ENCODE measurements at places on chromosomes 4 and X. TPM values are rescaled to one million over a fixed set of nuclear protein-coding genes. Genes with fewer than 3 reads are reported as not detected.

- no peaks in the 10 kb centered on the region for H3K36me3 ChIP-seq
- H3K4me3 ChIP-seq, result no peak overlapping the region
- no peaks in the 10 kb centered on the region for H3K4me1 ChIP-seq
Measured at GRCh38 chr4:186887291-186887700, 163.6 kb upstream of the FAT1 start.

GRCh38 chr4:89193843-89194242 is 82.5 kb downstream of the TIGD2 start:
- no peaks in the 10 kb centered on the region for H3K27me3 ChIP-seq
- H3K36me3 ChIP-seq, result no peaks in the 10 kb centered on the region
- H3K27ac ChIP-seq, result no peak overlapping the region
- DNase-seq, result no peak

GRCh38 chr4:4492161-4492847 is 49.5 kb downstream of the STX18 start:
- H3K4me3 ChIP-seq, result peak overlapping the region; percentile 31
- no peaks in the 10 kb centered on the region for H3K36me3 ChIP-seq
- no peaks in the 10 kb centered on the region for H3K27me3 ChIP-seq
- peak; percentile 34 for DNase-seq
- H3K27ac ChIP-seq, result peak overlapping the region; percentile 88

DNA sequence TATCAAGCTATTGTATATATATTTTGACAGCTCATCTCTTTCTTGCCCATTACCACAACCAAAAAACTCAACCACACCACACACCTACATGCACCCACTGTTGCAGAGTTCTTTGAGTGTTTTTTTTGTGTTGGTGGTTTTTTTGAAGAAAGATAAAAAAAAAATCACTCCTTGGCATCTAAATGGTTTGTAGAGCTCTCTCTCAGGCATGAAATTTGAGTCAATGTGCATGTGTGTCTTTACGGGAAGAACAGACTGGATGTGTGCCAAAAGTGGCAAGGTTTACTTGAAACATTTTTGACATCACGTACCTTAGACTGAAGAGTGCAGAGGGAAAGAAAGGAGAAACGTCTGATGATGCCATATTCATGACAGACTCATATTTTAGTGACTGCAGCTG is 154.2 kb downstream of the FHIP1A start:
- H3K4me3 ChIP-seq, result no peak overlapping the region
- H3K4me1 ChIP-seq, result peaks cover 9% of the 10 kb centered on the region
- H3K36me3 ChIP-seq, result no peaks in the 10 kb centered on the region
- no peak for DNase-seq
- H3K27me3 ChIP-seq, result no peaks in the 10 kb centered on the region

DNA sequence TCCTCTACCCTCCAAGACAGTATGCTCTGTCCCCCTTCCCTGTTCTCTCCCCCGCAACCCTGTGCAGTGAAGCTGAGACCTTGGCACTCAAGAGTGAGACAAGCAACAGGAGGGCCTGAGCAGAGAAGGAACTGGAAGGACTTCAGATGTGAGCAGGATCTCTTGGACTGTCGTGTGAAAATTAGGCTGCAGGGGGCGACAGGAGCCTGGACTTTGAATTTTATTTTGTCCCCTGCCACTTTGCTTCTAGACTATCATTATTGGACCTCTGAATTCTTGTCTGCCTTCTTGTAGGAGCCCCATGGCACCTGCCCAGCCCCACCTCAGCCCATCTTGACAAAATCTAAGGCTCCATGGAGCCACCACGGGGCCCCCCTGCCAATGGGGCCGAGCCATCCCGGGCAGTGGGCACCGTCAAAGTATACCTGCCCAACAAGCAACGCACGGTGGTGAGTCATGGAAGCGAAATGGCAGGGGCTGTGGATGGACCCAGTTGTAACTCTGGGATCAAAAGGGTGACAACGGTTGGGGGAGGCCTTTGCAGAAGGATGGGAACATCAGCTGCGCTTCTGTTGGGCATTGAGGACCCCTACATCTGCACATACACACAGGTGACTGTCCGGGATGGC is 1.7 kb downstream of the ARAF start:
- DNase-seq, result no peak
- H3K36me3 ChIP-seq, result peaks cover 37% of the 10 kb centered on the region
- no peak overlapping the region for H3K4me3 ChIP-seq

- H3K27ac ChIP-seq, result no peak overlapping the region
- DNase-seq, result no peak
- no peak overlapping the region for H3K4me3 ChIP-seq
- H3K27me3 ChIP-seq, result no peaks in the 10 kb centered on the region
Measured at GRCh38 chr4:18390655-18391353, 369.2 kb upstream of the LCORL start.

GRCh38 chrX:155070975-155071693 is at the start of the genes BRCC3, CMC4 and MTCP1:
TSS of gene BRCC3 (plus strand) at chrX:155071508. CDS start at chrX:155071528, 20 bp downstream.
TSS of gene CMC4 (minus strand) at chrX:155071136. CDS start at chrX:155064023, 7,113 bp downstream.
TSS of gene MTCP1 (minus strand) at chrX:155071136. CDS start at chrX:155066010, 5,126 bp downstream.
- peak; percentile 88 for DNase-seq
- H3K4me1 ChIP-seq, result peaks cover 34% of the 10 kb centered on the region
- peak within 1 kb of the TSS; percentile 77 for H3K4me3 ChIP-seq
- H3K27ac ChIP-seq, result peak within 1 kb of the TSS; percentile 88
- H3K36me3 ChIP-seq, result no peaks in the 10 kb centered on the region

GRCh38 chr4:182246401-182247205 is 3.4 kb downstream of the TENM3 start:
- no peak overlapping the region for H3K27ac ChIP-seq
- H3K4me3 ChIP-seq, result no peak overlapping the region
- H3K27me3 ChIP-seq, result no peaks in the 10 kb centered on the region
- H3K36me3 ChIP-seq, result no peaks in the 10 kb centered on the region
- DNase-seq, result no peak
- H3K4me1 ChIP-seq, result no peaks in the 10 kb centered on the region

GRCh38 chr4:23932186-23932585 is 42.3 kb upstream of the PPARGC1A start:
- H3K27ac ChIP-seq, result no peak overlapping the region
- DNase-seq, result no peak
- H3K4me3 ChIP-seq, result no peak overlapping the region

DNA sequence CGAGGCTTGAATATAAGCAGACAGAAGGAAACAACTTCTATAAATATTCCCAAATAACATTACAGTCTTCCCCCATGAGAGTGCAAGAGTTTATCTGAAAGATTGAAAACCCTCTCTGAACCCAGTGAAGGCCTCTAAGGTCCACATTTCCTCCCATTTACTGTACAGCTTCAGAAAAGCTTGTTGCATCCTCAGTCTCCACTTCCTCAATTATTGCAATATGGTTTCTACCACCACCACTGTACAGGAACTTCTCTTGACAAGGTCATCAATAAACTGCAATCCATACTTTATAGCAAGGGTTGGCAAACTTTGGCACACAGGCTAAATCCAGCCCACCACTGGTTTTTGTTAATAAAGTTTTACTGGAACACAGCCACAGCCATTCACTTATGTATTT is 239.0 kb downstream of the THOC2 start:
- H3K36me3 ChIP-seq, result no peaks in the 10 kb centered on the region
- H3K27me3 ChIP-seq, result no peaks in the 10 kb centered on the region
- H3K4me1 ChIP-seq, result no peaks in the 10 kb centered on the region
- no peak overlapping the region for H3K4me3 ChIP-seq

DNA sequence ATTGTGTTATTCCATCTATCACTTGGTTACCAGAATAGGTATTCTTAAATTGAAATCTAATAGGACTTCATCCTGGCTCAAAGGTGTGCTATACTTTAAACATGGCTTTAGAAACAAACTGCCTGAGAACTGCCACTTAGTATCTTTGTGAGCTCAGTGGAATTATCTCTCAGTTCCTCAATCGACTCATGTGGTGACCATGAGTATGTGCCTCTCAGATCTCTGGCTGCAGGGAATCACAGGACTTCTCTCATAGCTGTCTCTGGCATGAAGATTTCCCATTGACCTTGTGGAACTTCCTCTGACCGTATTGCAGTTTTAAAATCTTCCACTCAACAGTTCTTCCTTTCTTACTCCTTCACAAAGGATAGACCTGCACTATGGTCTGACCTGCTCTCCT is 681.9 kb upstream of the BOD1L1 start:
- H3K4me1 ChIP-seq, result peaks cover 11% of the 10 kb centered on the region
- H3K4me3 ChIP-seq, result no peak overlapping the region
- no peaks in the 10 kb centered on the region for H3K36me3 ChIP-seq
- H3K27me3 ChIP-seq, result no peaks in the 10 kb centered on the region

DNA sequence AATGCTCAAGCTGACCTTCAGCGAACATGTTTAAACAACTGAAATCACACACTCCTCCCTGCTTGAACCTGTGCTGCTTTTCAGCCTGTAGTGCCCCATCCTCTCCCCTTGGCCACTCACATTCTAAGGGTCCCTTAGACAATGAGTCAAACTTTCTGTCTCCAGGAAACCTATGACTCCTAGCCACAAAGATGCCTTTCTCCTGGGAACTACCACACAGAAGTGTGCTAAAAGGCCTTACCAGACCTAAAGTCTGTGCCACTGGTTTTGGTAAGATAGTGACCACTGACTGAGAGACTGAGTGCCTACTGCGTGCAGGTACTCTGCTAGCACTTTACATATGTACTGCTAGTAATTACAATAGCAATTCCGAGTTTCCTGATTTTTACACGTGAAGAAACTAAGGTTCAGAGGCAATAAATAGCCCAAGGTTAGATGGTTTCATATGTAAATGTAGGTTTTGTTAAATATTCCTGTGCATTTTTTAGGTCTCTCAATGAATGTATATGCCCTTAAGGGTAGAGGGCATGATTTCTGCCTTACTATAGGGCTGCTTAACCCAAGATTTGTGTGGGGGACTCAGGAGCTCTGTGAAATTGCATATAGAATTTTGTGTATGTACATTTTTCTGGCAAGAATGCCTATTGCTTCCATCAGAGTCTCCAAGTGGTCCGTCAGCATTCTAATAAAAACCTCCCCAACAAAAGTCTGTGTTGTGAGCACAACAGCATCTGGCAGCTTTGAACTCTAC is 71.1 kb downstream of the NSG1 start:
- H3K36me3 ChIP-seq, result peaks cover 52% of the 10 kb centered on the region
- DNase-seq, result no peak
- H3K27ac ChIP-seq, result no peak overlapping the region
- H3K27me3 ChIP-seq, result no peaks in the 10 kb centered on the region
- no peaks in the 10 kb centered on the region for H3K4me1 ChIP-seq

- H3K27ac ChIP-seq, result no peak overlapping the region
- H3K36me3 ChIP-seq, result peaks cover 18% of the 10 kb centered on the region
- H3K27me3 ChIP-seq, result no peaks in the 10 kb centered on the region
- DNase-seq, result no peak
Measured at GRCh38 chr4:140633124-140633523, 64.4 kb upstream of the UCP1 start.

GRCh38 chr4:70559211-70559830 is 32.7 kb upstream of the AMBN start:
- no peaks in the 10 kb centered on the region for H3K36me3 ChIP-seq
- peak; percentile 46 for DNase-seq
- no peaks in the 10 kb centered on the region for H3K4me1 ChIP-seq

DNA sequence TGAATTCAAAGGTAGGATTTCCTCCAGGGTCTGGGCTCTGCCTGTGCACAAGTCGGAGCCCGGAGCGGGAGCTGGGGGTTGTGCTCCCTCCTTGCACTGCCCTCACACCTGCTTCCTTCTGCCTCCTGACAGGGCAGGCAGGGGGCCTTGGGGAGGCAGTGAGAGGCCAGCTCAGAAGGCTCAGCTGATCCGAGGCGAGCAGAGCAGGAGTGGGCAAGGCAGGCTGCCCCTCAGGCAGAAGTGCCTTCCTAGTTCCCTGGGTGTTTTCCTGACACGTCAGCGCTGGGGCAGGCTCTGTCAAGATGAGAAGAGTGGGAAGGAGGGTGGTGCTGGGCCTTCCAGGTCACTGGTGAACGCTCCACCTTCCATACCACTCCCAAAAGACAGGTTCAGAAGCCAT is 5.5 kb upstream of the IRAK1 start:
- H3K4me1 ChIP-seq, result peaks cover 6% of the 10 kb centered on the region
- DNase-seq, result no peak
- H3K27ac ChIP-seq, result no peak overlapping the region
- no peaks in the 10 kb centered on the region for H3K36me3 ChIP-seq
- H3K27me3 ChIP-seq, result no peaks in the 10 kb centered on the region

DNA sequence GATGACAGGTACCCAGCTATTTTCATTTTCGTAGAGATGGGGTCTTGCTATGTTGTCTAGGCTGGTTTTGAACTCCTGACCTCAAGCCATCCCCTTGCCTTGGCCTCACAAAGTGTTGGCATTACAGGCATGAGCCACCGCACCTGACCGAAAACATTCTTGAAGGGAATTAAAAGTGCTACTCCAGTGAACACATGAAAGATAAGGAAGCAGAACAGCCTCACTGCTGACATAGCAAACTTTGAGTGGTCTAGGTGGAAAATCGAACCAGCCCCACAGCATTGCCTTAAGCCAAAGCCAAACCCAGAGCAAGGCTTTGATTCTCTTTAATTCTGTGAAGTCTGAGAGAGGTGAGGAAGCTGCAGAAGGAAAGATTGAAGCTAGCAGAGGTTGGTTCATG is 65.1 kb downstream of the KDM6A start:
- no peaks in the 10 kb centered on the region for H3K27me3 ChIP-seq
- peaks cover 4% of the 10 kb centered on the region for H3K4me1 ChIP-seq
- no peaks in the 10 kb centered on the region for H3K36me3 ChIP-seq
- no peak for DNase-seq
- H3K4me3 ChIP-seq, result no peak overlapping the region
- H3K27ac ChIP-seq, result no peak overlapping the region

DNA sequence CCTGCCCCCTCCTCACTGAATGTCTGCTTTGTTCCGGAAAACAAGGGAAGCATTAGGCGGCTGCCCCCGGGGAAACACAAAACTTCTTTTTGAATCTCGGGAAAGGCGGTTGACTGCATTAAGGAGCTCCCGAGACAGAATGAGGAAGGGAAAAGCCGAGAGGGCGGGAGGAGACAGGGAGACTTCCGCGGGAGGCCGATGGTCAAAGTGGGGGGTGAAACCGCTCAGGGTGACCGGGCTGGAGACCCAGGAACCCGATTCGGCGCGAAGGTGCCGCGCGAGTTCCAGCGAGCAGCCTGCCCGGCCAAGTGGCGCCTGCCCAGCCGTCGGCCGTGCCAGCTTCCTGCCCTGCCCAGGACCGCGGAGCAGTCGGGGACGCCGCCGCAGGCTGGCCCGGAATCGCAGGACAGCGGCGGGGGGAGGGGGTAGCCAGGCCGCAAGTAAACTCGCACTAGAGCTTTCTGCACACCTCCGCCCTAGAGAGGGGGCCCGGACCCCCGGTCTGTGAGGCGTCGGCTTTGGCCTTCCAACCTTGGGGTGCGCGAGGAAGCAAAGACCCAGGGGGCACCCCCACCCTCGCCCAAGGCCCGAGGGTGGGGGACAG is 55.1 kb upstream of the BCOR start:
- no peak overlapping the region for H3K4me3 ChIP-seq
- peaks cover 1% of the 10 kb centered on the region for H3K27me3 ChIP-seq
- H3K36me3 ChIP-seq, result no peaks in the 10 kb centered on the region

GRCh38 chr4:26141051-26141721 is 179.6 kb upstream of the RBPJ start:
- H3K27ac ChIP-seq, result no peak overlapping the region
- no peak for DNase-seq
- no peak overlapping the region for H3K4me3 ChIP-seq
- H3K4me1 ChIP-seq, result peaks cover 3% of the 10 kb centered on the region
- no peaks in the 10 kb centered on the region for H3K36me3 ChIP-seq
- no peaks in the 10 kb centered on the region for H3K27me3 ChIP-seq

GRCh38 chr4:75142850-75143249 is 209.9 kb downstream of the PARM1 start:
- H3K4me3 ChIP-seq, result no peak overlapping the region
- no peak for DNase-seq
- peaks cover 3% of the 10 kb centered on the region for H3K4me1 ChIP-seq

The TMPRSS11F gene
- total RNA-seq, result not detected

The HAUS7 gene
- 28.5 TPM for total RNA-seq

The CLDN34 gene
- total RNA-seq, result not detected

The XAGE1A gene
- not detected for total RNA-seq

The CDKL2 gene
- 0.27 TPM for total RNA-seq

The DACH2 gene
- total RNA-seq, result not detected

The OTUD4 gene
- total RNA-seq, result 51.0 TPM

The CT45A2 gene
- total RNA-seq, result not detected

The CFAP99 gene
- not detected for total RNA-seq

The GPR119 gene
- not detected for total RNA-seq

The PRR32 gene
- not detected for total RNA-seq

The UBE2A gene
- total RNA-seq, result 70.9 TPM

Measured in B cell (primary cell).